ENCODE measurements at places on chromosomes 6 and 20. TPM values are rescaled to one million over a fixed set of nuclear protein-coding genes. Genes with fewer than 3 reads are reported as not detected.

DNA sequence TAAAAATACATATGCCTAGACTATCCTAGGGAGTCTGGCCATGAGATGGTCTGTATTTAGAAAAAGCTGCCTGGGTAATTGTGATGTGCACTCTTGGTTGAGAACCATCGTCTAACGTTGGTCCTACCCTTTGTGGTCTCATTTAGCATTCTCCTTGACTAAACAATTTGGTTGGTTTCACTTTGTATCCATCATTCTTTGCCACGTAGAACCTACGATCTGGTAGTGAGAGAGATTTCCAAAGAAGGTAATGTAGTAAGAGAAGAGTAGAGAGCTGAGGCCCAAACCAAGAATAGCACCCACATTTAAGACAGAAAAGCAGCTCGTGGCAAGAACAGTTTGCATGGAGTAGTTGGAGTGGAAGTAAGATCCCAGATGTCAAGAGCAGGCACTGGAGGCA lies 219.8 kb downstream of the TMEM200A start:
- no peaks in the 10 kb centered on the region for H3K27me3 ChIP-seq
- DNase-seq: no peak
- no peaks in the 10 kb centered on the region for H3K36me3 ChIP-seq
- no peak overlapping the region for H3K27ac ChIP-seq
- no peak overlapping the region for H3K4me3 ChIP-seq

- no peak overlapping the region for H3K27ac ChIP-seq
- no peaks in the 10 kb centered on the region for H3K36me3 ChIP-seq
- no peak for DNase-seq
These were observed 101.8 kb upstream of the AKIRIN2 start for GRCh38 chr6:87803791-87804190.

- peak overlapping the region; percentile 6 for H3K27ac ChIP-seq
- DNase-seq: no peak
- H3K4me3 ChIP-seq: peak overlapping the region; percentile 93
- no peaks in the 10 kb centered on the region for H3K27me3 ChIP-seq
These were observed 119.1 kb upstream of the SLC2A12 start for GRCh38 chr6:134171517-134171916.

GRCh38 chr6:33692078-33692759 lies 19.3 kb downstream of the UQCC2 start:
- peaks cover 11% of the 10 kb centered on the region for H3K36me3 ChIP-seq
- H3K4me1 ChIP-seq: peaks cover 15% of the 10 kb centered on the region
- DNase-seq: no peak
- no peaks in the 10 kb centered on the region for H3K27me3 ChIP-seq
- H3K4me3 ChIP-seq: no peak overlapping the region

DNA sequence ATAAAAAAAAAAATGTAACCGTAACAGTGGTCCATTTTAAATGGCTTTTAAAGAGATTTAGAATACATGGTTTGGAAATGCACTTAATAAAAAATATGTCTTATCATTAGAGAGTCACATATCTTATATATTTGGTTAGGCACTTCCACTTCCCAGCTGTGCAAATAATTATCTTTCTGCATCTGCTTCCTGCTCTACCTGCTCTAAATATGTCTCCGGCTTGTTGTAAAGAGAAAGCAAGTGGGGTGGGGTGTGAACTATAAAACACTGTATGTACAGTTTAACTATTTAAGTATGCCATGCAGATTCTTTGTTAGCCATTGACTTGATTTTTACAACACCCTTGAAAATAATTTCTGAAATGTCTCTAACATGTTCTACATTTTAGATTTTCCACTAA lies 106.3 kb downstream of the NKAIN2 start:
- H3K27me3 ChIP-seq: no peaks in the 10 kb centered on the region
- H3K4me1 ChIP-seq: no peaks in the 10 kb centered on the region
- DNase-seq: no peak
- no peak overlapping the region for H3K4me3 ChIP-seq
- H3K27ac ChIP-seq: no peak overlapping the region

DNA sequence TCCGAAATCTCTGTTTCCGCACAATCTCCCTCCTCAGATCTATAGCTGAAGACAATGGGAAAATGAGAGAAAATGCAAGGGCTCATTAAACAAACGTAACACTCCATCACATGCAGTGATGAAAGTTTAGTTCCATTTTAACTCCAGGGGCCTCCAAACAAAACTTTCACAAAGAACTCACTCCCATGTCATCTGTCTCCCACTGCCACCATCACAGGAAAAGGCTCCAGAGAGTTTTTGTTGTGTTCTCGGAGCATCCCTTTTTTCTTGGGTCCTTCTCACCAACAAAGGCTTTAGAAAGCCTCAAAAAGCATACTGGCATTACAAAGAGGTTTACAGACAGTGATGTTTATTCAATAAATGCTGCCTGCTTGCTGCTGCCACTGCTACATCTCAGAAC lies 339.6 kb downstream of the TPBG start:
- H3K27me3 ChIP-seq: no peaks in the 10 kb centered on the region
- no peak overlapping the region for H3K4me3 ChIP-seq
- no peaks in the 10 kb centered on the region for H3K36me3 ChIP-seq
- no peak overlapping the region for H3K27ac ChIP-seq
- no peaks in the 10 kb centered on the region for H3K4me1 ChIP-seq
- DNase-seq: no peak

DNA sequence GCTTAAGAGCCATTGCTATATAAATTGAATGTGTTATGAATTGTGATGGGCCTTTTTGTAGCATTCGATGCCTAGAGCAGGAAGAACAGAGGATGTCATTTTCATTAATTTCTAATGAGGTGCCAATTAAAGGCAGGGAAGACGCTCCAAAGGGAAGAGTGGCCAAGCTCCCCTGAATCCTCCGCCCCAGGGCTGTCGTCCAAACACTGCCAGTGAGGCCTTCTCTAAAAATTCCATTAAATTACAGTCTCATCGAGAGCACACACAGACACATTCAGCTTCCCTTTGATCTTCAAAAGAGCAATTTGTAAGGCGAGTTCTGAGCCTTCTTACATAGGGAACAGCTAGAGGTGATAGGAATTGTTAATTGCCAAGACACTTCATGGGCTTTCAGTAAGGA lies 300.0 kb downstream of the ZFAND3 start:
- H3K4me3 ChIP-seq: no peak overlapping the region
- no peaks in the 10 kb centered on the region for H3K36me3 ChIP-seq

GRCh38 chr6:56293781-56294180 lies 46.4 kb upstream of the COL21A1 start:
- no peak overlapping the region for H3K27ac ChIP-seq
- H3K4me1 ChIP-seq: no peaks in the 10 kb centered on the region
- no peak for DNase-seq
- no peaks in the 10 kb centered on the region for H3K27me3 ChIP-seq
- no peak overlapping the region for H3K4me3 ChIP-seq
- H3K36me3 ChIP-seq: no peaks in the 10 kb centered on the region

- DNase-seq: no peak
- H3K4me3 ChIP-seq: no peak overlapping the region
- H3K27ac ChIP-seq: no peak overlapping the region
- no peaks in the 10 kb centered on the region for H3K27me3 ChIP-seq
- H3K4me1 ChIP-seq: no peaks in the 10 kb centered on the region
- no peaks in the 10 kb centered on the region for H3K36me3 ChIP-seq
These were observed 628.0 kb upstream of the AGPAT4 start for GRCh38 chr6:161901740-161902426.

GRCh38 chr6:150599199-150600009 lies at the start of gene PLEKHG1:
Gene PLEKHG1, plus strand, starts transcription at chr6:150599885. Its CDS starts 133,797 bp downstream, at chr6:150733682.
- DNase-seq: peak; percentile 59
- H3K27ac ChIP-seq: peak within 1 kb of the TSS; percentile 81
- H3K4me1 ChIP-seq: no peaks in the 10 kb centered on the region
- H3K4me3 ChIP-seq: peak within 1 kb of the TSS; percentile 83

DNA sequence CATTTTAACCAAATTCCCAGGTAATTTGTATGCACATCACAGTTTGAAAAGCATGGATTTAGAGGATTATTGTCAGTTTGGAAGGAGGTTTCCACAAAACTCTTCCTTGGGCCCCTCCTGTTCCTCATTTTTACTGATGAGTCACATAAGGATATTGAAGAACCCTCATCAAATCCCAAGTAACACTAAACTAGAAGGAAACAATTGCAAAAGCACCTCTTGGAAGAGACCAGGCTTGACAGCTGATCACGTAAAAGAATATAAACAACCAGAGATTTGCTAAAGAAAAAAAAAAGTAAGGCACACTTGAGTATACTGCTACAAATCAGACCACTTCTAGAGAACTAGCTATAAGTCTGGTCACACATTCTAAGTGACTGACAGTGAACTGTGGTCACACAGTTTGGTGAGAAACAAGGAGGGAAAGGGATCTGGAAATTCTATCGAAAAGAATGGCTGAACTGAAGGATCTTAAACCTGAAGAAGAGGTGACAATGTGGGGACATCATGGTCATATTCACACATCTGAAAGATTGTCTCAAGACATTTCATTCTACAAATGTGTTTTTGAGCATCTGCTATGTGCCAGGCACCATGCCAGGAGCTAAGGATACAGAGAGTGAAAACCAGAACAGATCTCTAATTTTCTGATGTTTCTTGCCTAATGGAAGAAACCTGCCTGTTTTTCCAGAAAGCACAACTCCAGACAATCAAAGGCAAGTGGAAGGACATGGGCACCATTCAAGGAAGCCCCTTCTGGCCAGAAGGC lies 24.1 kb downstream of the ZHX3 start:
- no peak for DNase-seq
- no peaks in the 10 kb centered on the region for H3K4me1 ChIP-seq
- no peak overlapping the region for H3K4me3 ChIP-seq
- H3K27ac ChIP-seq: peak overlapping the region; percentile 43
- no peaks in the 10 kb centered on the region for H3K27me3 ChIP-seq
- H3K36me3 ChIP-seq: no peaks in the 10 kb centered on the region

GRCh38 chr20:37611852-37612251 lies 82.0 kb upstream of the CTNNBL1 start:
- H3K27ac ChIP-seq: no peak overlapping the region
- H3K4me3 ChIP-seq: no peak overlapping the region
- no peaks in the 10 kb centered on the region for H3K27me3 ChIP-seq

DNA sequence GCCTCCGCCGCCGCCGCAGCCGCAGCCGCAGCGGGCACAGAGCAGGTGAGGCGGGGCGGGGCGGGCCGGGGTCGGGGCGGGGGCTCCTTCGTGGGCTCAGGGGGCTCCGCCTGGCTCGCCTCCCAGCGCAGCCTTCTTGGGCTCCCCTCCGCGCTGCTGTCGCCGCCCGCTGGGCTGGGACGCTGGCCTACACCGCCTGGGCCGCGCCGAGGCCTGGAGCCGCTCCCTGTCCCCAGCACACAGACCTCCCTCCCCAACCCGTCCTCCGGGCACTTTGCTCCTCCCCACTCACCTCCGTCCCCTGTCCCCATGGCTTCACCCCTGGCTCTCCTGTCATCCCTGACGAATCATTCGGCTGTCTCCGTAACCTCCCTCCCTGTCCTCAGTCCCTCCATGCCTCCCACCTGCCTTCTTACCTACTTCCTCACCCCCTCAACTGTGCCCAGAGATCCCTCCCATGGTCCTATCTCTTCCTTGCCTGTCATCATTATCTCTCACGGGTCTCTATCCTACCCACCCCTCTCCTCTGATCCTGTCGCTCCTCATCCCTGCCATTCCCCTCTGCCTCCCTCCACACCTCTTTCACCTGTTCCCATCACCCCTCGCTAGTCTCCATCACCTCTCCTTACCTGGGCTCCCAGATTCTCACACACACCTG lies 512 bp downstream of the TTBK1 start:
- H3K4me1 ChIP-seq: no peaks in the 10 kb centered on the region
- no peak overlapping the region for H3K27ac ChIP-seq
- no peaks in the 10 kb centered on the region for H3K36me3 ChIP-seq
- no peaks in the 10 kb centered on the region for H3K27me3 ChIP-seq

Gene TOX2
- total RNA-seq: 0.66 TPM

Gene BPIFB3
- not detected for total RNA-seq

Gene GSTA4
- 19.3 TPM for total RNA-seq

Gene ZNF292
- 35.0 TPM for total RNA-seq

Gene TREM1
- total RNA-seq: 1.3 TPM

Gene CCN6
- total RNA-seq: not detected

Gene KIF25
- total RNA-seq: not detected

Gene ADGRF4
- 0.15 TPM for total RNA-seq

Measured in breast epithelium (tissue), 4 donors.